ENCODE measurements at places on chromosomes 2 and 18. TPM values are rescaled to one million over a fixed set of nuclear protein-coding genes. Genes with fewer than 3 reads are reported as not detected.

Gene CHRND
- not detected for total RNA-seq

Gene FZD7
- total RNA-seq: 12.1 TPM

Gene GPR39
- 12.4 TPM for total RNA-seq

Gene HTR2B
- total RNA-seq: 0.09 TPM

Gene PSTPIP2
- total RNA-seq: 14.4 TPM

Gene IL18R1
- total RNA-seq: 7.5 TPM

Gene GFPT1
- total RNA-seq: 42.2 TPM

DNA sequence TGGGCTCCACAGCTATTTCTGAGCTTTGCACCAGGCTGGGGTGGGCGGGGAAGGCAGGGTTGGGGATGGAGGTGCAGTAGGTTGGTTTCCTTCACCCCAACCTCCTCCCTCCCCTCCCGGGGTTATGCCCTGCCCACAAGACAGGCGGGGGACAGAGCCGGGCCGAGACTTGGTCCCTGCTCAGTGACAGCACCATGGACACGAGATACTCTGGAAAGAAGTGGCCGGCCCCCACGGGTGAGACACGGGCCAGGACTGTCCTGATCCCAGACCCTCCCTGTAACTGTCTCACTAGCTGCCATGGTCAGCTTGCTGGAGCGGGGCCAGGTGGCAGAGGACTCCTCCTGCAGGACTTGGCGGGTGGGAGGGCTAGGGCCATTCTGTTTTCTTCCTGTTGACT is 59.7 kb downstream of the DYSF start:
- DNase-seq: no peak

- no peak for DNase-seq
Measured at GRCh38 chr2:51145761-51146160, 113.8 kb upstream of the NRXN1 start.

DNA sequence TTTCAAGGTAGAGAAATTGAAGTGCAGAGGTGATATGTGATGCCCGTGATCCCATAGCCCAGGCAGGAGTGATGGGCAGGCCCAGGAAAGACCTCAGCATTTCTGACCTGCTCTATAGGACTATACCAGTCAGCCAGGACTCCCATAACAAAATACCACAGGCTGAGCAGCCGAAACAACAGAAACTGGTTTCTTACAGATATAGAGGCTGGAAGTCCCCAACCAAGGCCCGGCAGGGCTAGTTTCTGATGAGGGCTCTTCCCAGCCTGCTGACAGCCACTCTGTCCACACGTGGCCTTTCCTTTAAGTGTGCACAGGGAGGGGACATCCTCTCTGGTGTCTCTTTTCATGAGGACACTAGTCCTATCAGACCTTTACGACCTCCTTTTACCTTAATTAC is 104.2 kb upstream of the AGAP1 start:
- DNase-seq: no peak

GRCh38 chr2:119544075-119544938 is at the start of gene CFAP221:
Gene CFAP221, plus strand, starts transcription at chr2:119544449. Its CDS starts 1,683 bp downstream, at chr2:119546132.
- DNase-seq: peak; percentile 75

DNA sequence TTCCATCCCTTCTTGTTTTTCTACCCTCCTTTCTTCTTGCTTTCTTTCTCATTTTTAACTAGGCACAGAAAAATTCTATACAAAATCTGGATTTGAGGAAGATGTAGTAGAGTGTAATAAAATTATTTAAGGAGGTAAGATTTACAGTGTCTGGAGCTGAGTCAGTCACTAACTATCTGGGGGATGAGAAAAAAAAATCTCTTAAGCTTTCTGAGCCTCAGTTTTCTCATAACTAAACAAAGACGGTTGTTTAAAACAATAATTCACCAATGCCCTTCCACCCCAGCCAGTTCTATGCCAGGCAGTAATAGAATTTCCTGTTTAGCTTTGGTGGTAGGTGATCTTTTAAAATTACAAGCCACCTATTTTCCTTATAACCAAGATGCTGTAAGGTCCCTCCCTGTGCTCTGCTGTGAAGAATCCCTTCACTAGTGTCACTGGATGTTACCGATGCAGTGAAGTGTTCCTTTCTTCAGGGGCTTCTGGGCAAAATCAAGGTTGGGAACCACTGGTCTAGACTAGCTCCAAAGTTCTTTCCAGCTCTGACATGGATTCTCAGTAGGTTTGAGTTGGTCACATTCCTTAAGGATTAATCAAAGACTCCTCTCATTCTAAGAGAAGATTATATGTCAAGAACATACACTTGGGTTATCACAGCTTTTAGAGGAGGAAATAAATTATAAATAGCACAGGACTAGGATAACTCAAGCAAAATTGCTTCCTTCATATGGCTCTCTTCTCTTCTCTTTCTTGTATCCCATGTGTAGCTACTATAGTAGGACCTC is 289.0 kb downstream of the CDH2 start:
- DNase-seq: no peak

- DNase-seq: no peak
Measured at GRCh38 chr2:127662937-127663565, 12.3 kb downstream of the LIMS2 start.

DNA sequence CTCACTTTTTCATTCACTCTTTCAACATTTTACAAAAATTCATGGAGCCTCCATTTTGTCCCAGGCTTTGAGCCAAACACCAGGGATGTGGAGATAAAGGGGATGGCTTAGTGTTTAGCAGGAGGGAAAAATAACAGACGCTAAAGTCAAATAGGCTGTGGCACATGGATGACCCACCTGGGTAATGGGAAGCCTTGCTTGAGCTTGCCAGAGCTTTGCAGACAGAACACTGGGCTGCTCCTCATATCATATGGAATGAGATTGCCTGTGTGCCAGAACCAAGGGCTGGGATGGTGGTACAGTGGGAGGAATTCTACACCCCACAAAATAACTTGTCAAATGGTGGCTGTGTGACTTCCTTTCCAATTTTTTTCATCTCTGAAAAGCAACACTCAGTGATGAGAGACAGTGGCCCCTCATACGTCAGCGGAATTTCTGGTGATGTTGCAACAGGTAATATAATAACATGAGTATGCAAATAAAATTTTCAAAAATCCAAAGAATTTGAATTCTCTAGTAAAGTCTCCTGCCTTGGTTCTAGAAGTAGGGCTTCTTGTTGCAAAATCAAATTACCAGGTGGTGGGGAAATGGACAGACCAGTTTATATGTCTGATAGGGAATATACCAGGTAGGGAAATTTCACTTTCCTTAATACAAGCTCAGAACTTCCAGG is 252.9 kb downstream of the CLIP4 start:
- no peak for DNase-seq

DNA sequence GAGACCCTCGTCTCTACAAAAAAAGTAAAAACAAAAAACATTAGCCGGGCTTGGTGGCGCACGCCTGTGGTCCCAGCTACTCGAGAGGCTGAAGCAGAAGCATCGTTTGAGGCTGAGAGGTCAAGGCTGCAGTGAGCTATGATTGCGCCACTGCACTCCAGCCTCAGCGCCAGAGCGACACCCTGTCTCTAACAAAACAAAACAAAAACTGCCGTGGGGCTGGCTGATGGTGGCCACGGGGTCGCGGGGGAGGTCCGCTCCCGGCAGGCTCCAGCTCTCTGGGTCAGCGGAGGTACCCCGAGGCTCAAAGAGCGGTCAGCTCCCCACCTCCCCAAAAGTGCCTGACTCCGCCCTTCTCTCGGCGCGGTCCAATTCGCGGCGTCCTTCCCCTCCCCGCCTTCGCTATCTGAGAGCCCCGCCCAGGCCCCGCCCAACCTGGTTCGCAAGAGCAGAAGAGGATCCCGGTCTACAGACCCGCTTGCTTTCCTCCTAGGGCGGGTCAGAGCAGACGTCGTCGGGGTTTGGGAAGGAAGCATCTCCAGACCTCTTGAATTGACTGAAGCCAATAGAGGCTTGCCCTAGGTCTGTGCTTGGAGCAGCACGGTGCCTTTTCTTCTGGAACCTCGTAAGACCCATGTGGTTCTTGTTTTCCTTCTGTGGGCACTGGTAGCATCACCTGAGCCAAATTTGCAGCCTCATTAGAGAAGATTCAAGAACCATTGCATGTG is 7.8 kb downstream of the RAX start:
- DNase-seq: no peak

Measured in lung (tissue), 17 donors.